Activated CD8-positive, alpha-beta memory T cell treated with anti-CD3 and anti-CD28 coated beads for 1 hour (primary cell): ENCODE measurements at places on chromosomes 2 and 18.

GRCh38 chr2:71716697-71717624, 263.6 kb downstream of the DYSF start:
- no peak for DNase-seq

DNA sequence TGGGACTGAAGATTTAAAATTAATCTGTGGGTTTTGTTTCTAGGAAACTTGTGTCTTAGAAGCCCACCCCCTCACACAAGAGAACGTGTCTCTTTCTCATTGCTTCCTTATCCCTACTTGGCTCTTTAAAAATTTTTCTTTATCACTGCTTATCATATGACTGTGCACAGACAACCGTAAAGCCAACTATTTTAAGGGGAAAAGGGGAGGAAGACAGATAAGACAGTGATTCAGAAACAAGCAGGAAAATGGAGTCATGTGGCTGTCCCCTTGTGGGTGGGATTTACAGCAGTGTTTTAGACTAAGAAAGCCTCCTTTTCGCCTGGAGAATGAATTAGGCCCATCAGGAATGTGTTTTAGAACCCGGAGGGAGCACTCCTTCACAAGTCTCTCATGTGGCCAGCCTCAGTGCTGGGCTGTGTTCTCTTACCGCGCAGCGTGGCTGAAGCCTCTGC, 17.6 kb downstream of the PRKCE start:
- DNase-seq, result no peak

DNA sequence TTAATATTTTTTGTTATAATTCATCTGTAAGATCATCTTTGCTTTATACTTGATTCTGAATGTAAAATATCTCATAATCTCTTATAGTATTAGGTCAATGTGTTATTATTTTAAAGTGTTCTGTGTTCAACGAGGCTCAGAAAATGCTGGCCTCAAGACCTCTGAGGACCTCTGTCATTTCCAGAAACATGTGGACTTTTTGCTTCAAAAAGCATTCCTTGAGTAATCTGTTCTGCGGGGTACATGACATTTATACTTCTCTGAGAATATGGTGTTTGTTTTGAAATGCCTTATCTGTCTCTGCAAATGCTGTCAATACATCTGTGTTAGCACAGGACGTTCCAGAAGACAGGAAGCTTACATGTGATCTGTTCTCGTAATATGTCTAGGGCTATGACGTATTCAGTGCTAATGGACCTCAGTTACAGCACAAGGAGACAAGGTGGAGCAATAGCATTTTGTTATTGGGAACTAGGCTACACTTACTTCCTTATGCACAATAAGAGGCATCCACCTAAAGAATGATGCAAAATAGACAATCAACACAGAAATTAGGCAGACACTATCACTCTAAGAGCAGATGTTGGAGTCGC, 37.6 kb upstream of the IL1RL1 start:
- DNase-seq, result no peak

DNA sequence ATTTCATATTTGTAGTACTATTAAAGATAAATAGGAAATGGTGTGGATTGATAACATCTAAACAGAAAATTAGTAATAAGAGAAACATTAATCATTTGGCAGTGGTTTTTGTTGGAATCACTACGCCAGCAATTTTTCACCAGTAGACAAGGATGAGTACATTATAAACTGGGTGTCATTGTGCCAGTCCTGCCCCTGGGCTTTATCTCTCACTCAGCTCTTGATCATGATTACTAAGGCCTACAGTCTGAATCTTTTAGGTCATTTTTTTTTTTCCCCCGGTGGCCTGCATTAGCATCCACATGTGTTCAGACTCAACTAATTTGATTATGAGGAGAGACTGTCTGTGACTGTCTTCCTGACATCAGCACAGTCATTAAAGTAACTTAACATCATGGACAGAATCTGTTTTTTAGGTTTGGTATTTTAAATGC, 16.2 kb downstream of the GULP1 start:
- no peak for DNase-seq

DNA sequence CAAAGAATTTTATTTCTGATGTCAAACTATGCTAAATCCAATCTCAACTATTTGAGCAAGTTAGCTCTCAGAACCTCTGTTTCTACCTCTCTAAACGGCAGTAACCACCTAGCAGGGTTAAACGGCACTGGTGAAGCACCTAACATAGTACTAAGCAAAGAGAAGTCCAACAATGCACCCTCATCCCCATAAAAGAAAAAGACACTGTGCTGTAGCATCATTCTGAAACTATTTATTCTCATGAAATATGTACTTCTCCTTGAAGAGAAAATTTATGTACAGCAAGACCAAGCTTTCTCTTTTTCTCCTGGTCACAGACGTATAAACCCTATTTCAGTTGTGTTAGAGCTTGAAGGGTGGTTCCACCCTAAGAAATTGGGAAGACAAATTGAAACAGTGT, 4.8 kb downstream of the MEX3C start:
- DNase-seq, result no peak

DNA sequence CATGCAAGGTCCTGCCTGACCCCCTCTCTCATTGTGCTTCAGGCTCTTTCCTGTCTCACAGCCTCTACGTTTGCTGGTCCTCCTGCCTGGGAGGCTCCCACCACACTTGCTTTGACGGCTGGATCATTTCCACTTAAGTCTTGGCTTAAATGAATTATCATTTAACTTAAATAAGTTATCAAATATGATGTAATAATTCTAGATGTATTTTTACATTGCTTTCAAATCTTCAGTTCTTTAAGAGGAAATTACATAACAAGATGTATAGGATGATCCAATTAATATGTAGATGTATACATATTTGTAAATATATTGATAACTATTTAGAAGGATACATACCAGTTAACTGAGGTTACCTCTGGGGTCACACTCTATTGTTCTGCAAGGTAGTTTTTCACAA, 102.6 kb upstream of the SP3 start:
- DNase-seq, result no peak

GRCh38 chr18:79982736-79983135, 5.6 kb downstream of the TXNL4A start:
- no peak for DNase-seq

- no peak for DNase-seq
These were observed 17.5 kb downstream of the NOSTRIN start for GRCh38 chr2:168819829-168820489.
